ENCODE measurements at places on chromosomes 2 and 18.
A peak's percentile ranks its signal among the peaks of the same experiment; 100 is the strongest.

DNA sequence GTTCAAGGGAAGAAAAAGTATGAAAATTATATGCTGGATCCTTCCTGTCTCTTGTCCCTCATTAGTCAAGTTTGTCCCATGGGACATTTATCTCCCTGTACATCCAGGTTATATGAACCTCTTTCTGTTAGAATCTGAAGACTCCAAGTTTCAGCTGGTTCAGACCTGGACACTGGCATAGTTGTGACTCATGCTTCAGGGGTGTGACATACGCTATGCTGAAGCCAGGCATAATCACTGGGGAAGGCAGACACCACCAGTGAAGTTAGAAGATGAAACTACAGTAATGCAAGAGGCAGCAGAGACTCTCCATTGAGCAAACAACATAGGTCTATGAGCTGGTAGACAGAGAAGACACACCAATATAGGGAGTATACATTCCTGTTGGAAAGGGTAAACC lies 269.7 kb upstream of the SLC8A1 start:
- no peak for DNase-seq

GRCh38 chr2:182043861-182044260 lies 58.2 kb downstream of the PPP1R1C start:
- DNase-seq = no peak

DNA sequence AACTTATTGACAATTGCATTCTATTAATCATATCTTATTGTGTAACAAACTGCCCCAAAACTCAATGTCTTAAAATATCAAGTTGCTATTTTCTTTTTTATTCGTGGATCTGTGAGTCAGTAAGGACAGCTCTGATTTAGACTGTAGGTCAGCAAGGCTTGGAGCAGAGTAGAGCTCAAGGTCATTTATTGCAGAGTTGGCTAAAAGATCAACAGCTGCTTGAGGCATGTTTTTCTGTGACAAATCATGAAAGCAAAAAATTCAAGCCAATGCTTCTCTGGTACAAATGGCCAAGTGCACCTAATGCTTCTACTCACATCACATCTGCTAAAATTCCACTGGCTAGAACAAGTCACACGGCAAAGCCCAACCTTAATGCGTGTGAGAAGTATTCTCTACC lies 497.7 kb upstream of the LRATD1 start:
- DNase-seq = peak; percentile 42

- no peak for DNase-seq
Measured at GRCh38 chr2:190607014-190607597, 41.8 kb upstream of the NAB1 start.

- no peak for DNase-seq
Measured at GRCh38 chr2:84197901-84198300, 261.2 kb downstream of the SUCLG1 start.

GRCh38 chr2:159798376-159798725 lies 343 bp upstream of the CD302 start:
- DNase-seq = no peak
